ENCODE measurements at places on chromosomes 5 and 9.

DNA sequence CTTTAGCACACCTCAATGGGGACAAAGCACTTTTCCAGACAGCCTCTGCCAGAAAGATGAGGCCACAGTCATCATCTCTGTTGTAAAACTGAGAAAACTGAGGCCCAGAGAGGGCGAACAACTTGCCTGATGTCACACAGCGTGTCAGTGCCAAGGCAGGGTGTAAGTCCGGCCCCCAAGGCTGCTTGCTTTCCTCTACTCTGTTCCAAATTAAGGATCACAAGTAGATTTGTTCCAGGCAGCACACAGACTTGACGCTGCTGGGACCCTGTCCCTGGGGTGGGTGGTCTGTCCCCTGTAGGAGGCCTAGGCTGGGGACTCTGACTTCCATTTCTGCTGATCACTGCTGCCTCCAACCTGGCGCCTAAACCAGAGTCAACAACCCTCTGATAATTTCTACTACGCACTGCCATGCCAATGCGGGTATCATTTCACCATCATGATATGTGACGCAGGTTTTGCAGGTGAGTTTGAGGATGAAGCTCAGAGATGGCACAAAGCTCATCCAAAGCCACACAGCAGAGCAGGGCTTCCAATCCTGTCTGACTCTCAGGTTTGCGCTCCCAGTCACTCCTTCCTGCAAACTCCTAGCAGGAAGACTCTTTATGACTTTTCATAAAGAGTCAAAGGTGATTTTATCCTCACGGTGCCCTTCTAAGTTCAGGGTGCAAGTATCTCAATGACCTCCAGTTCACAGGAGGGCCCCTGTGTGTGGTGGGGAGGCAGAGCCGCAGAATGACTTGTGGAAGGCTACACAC, 13.5 kb upstream of the RALGDS start:
- no peak for DNase-seq

DNA sequence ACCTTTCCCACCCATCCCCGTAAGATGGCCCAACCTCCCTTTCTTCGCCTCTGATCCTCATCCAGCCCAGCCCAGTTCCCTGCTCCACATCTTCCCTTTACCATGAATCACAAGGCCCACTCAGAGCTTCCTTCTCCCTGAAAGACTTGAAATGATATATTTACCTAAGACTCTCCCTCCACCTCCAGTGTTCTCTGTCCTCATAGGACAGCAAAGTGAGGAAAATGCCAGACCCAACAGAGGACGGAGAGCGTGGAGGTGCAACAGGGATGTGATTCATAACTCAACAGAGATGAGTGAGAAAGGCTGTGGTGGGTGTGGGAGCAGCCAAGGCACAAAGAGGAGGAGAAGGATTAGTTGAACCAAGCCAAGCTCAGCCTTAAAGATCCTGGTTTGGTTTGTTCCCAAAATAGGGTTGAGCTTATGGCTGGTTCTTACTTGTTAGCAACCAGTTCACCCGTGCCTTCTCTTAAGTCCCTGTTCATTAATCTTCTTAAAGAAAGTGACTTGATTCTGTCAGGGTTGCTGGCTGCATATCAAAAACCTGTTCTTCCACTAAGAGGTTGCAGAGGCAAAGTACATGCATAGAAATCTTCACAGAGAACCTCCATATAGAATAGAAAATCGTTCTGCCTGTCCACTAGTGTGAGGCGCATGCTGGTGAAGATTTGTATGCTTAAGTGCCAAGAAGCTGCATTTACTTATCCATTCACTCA, 183.2 kb downstream of the ACTL7B start:
- DNase-seq, result no peak

DNA sequence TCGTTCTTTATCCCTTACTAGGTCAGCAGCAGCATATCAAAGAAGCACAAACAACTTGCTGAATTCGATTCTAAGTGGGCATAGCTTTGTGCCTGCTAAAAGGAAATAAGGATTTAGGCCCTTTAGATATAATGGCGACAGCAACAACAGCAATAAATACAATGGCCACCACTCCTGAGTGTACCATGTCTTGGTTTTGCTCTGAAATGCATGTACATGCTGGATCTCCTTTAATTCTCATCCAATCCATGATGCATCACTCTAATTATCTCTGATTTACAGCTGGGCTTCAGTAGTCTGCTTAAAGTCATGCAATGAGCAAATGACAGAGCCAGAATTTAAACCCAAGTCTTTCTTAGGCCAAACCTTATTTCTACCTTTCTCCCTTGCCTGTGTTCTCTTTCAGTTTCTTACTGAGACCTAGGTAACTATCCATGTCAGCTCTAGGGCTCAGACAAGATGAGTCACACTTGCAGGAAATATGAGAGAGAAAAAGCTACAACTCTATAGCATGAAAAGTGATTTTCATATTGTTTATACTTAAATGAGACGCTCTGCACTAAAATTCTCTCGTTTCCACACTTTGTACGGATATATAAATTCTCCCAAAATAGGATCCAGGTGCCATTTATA, 111.8 kb downstream of the HMHB1 start:
- DNase-seq, result no peak

GRCh38 chr5:56327809-56328208, 94.7 kb upstream of the ANKRD55 start:
- no peak for DNase-seq

GRCh38 chr5:156274453-156274852, 52.5 kb upstream of the SGCD start:
- no peak for DNase-seq

All from NCI-H1105 (cell line).